ENCODE measurements at places on chromosomes 5 and 9. TPM values are rescaled to one million over a fixed set of nuclear protein-coding genes. Genes with fewer than 3 reads are reported as not detected.

LCN6 gene
- not detected for total RNA-seq

BHMT gene
- total RNA-seq, result 1.4 TPM

TPM2 gene
- 32.4 TPM for total RNA-seq

NR3C1 gene
- total RNA-seq, result 6.1 TPM

DNA sequence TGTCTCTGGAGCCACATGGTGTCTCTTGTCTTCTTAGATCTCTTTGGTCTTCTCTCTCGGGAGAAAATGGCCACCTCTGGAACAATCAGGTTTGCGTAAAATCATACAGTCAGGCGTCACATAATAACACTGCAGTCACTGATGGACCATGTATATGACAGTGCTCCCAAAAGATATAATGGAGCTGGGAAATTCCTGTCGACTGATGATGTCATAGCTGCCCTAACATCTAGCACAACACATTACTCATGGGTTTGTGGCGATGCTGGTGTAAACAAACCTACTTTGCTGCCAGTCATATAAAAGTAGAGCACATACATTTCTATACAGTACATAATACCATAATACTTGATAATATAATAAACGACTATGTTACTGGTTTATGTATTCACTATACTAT lies 30.1 kb upstream of the RAI14 start:
- H3K36me3 ChIP-seq, result no peaks in the 10 kb centered on the region
- no peaks in the 10 kb centered on the region for H3K4me1 ChIP-seq
- H3K4me3 ChIP-seq, result no peak overlapping the region
- no peak for DNase-seq
- no peaks in the 10 kb centered on the region for H3K27me3 ChIP-seq
- H3K27ac ChIP-seq, result no peak overlapping the region

DNA sequence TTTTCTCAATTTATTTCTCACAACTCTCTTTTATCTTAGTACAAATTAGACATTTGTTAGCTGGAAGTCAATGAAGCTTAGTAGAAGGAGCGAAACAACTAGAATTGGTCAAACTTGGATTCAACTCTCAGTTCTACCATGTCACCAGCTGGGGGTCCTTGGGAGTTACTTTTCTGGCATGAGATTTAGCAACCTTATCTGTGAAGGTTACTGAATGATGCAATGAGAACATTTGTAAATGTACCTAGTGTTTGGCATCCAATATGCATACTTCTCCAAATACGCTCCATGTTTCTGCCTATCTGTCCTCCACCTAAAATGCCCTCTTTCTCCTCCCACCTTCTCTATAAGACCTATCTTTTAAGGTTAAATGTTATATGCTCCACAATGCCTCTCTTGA lies 6.3 kb downstream of the HNRNPA0 start:
- DNase-seq, result no peak
- H3K36me3 ChIP-seq, result peaks cover 14% of the 10 kb centered on the region
- H3K27ac ChIP-seq, result no peak overlapping the region
- no peaks in the 10 kb centered on the region for H3K27me3 ChIP-seq

GRCh38 chr9:89690334-89690912 lies 85.6 kb downstream of the GADD45G start:
- no peak for DNase-seq
- H3K36me3 ChIP-seq, result no peaks in the 10 kb centered on the region
- no peak overlapping the region for H3K27ac ChIP-seq
- H3K4me3 ChIP-seq, result no peak overlapping the region

DNA sequence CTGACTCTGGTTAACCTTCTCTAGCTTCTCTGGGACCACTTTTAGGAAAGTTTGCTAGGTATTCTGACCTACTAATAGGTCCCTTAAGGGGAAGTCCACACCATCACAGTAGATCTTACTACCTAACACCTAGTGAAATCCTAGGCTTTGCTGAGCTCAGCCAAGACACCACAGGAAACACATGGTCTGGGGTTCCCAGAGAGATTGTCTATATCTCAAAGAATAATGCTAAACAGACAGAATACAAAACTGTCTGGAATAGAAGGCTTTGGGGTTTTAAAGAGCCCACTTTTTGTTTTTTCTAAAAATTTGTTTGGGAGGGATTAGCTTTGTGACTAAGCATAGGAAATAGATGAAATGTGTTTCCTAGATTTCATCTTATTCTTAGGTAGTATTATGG lies 395.1 kb downstream of the ARHGEF28 start:
- H3K36me3 ChIP-seq, result no peaks in the 10 kb centered on the region
- DNase-seq, result no peak
- peaks cover 10% of the 10 kb centered on the region for H3K27me3 ChIP-seq
- H3K4me1 ChIP-seq, result peaks cover 2% of the 10 kb centered on the region
- H3K27ac ChIP-seq, result no peak overlapping the region

DNA sequence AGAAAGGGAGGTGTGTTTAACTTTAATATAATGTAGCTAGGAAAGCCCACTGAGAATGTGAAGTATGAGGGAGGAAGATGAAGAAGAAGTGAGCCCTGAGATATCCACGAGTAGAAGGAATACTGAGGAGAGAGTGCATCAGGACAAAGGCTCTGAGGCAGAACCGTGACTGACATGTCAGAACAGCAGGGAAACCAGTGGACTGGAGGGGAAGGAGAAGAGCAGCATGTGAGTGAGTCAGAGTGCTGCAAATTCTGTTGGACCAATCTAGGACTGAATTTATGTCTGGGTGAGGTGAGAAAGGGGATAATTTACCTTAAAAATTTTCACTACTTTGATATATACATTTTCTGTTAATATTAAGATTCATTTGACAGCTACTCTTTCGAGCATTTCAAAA lies 110.3 kb downstream of the ST8SIA4 start:
- no peak overlapping the region for H3K4me3 ChIP-seq
- H3K27me3 ChIP-seq, result no peaks in the 10 kb centered on the region
- H3K27ac ChIP-seq, result no peak overlapping the region
- peaks cover 46% of the 10 kb centered on the region for H3K4me1 ChIP-seq
- H3K36me3 ChIP-seq, result no peaks in the 10 kb centered on the region
- DNase-seq, result no peak

- H3K4me1 ChIP-seq, result no peaks in the 10 kb centered on the region
- H3K27me3 ChIP-seq, result peaks cover 7% of the 10 kb centered on the region
- no peak overlapping the region for H3K4me3 ChIP-seq
These were observed 49.2 kb downstream of the EQTN start for GRCh38 chr9:27247756-27248155.

DNA sequence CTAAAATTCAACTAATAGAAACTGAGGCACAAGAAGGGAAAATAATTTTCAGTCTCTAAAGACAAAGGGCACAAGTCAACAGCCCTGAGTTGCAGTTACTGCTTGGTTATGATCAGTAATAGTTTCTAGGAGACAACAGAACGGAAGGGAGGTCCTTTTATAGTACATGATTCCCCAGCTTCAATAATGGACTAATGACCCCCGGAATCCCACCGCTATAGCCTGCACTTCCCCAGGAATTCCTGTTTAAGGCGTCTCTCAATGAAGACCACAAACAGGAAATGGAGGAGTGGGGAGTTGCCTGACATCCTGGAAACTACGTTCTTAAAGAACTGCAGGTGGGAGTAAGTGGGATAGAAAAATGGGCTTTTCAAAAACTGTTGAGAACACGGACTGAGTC lies 60.6 kb downstream of the DIAPH1 start:
- H3K27ac ChIP-seq, result peak overlapping the region; percentile 97
- peak overlapping the region; percentile 65 for H3K4me3 ChIP-seq
- H3K36me3 ChIP-seq, result peaks cover 28% of the 10 kb centered on the region
- H3K4me1 ChIP-seq, result peaks cover 10% of the 10 kb centered on the region

DNA sequence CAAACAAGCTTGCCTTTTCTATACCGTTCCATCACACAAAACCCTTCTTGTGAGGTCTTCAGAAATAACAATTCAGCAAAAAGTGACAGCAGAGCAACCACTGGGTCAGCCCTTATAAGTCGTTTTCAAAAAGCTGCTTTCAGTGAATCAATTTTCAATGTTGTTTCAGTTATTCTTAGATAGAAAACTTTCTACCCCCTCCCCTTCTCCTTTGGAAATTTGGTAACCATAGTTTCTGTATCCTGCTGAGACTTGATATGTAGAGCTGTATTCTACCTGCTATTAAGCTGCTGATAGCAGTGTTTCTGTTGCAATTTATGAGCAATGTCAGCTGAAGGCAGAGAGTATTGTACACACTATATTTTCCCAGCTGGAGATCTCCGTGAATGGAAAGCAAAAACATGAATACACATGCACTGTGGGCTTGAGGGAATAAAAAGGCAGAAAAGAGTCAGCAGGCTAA lies 75.7 kb downstream of the ZNF608 start:
- peak overlapping the region; percentile 14 for H3K4me3 ChIP-seq
- peaks cover 1% of the 10 kb centered on the region for H3K36me3 ChIP-seq
- H3K4me1 ChIP-seq, result peaks cover 72% of the 10 kb centered on the region
- H3K27me3 ChIP-seq, result no peaks in the 10 kb centered on the region
- DNase-seq, result no peak

DNA sequence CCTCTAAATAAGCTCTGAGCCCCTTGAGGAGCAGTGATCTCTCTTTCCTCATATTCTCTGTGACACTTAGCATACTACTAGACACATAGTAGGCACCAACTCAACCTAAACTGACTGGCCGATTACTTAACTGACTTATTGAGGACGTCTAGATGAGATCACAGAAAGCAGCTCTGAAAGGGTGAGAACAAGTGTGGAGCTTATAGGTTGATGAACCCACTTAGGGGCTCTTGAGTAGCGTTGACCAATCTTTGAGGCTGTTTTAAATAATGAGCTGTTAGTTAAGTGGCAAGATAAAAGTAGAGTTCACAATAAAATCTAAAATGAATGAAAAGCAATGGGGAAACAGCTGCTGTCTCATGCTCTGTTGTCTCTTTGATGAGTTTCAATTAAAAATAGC lies 124.7 kb upstream of the TNPO1 start:
- H3K27ac ChIP-seq, result no peak overlapping the region
- H3K4me3 ChIP-seq, result no peak overlapping the region
- H3K27me3 ChIP-seq, result no peaks in the 10 kb centered on the region

- DNase-seq, result no peak
- no peak overlapping the region for H3K4me3 ChIP-seq
- peaks cover 8% of the 10 kb centered on the region for H3K36me3 ChIP-seq
These were observed 68.4 kb downstream of the CAST start for GRCh38 chr5:96730586-96730985.

DNA sequence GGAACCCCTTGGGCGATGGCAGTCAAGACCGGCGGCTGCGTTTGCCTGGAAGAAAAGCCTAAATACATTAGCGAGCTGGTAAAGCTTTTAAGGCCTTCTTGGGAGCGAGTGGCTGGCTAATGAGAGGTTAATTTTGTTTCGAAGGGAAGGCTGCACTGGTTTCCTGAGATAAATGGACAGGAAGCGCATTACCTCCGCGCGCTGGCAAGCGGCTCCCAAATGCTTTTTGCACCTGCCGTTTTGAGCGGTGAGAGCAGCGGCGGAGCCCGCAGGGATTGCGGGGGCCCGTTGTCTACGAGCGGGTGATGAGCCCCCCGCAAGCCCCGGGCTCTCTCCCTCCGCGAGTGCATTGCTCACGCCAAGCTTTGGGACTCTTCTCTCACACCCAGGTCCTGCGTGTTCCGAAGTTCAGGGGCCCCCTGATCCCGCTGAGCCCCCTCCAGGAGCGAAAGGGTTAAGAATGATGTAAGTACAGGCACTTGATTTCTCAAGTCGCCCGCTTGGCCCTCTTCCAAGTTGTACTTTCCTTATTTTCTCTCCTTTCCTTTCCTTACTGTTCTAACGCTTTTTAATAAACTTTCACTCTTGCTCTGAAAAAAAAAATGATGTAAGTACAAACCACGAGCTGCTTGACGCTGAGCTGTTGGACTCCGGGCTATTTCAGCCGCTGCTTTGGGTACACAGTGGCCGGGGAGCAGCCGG lies 3.1 kb upstream of the RGMB start:
- peaks cover 4% of the 10 kb centered on the region for H3K27me3 ChIP-seq
- peaks cover 24% of the 10 kb centered on the region for H3K4me1 ChIP-seq
- H3K36me3 ChIP-seq, result no peaks in the 10 kb centered on the region
- peak overlapping the region; percentile 87 for H3K4me3 ChIP-seq
- peak; percentile 13 for DNase-seq
- H3K27ac ChIP-seq, result peak overlapping the region; percentile 93

GRCh38 chr5:174454464-174454863 lies 269.9 kb upstream of the MSX2 start:
- no peak for DNase-seq
- peaks cover 9% of the 10 kb centered on the region for H3K4me1 ChIP-seq
- H3K4me3 ChIP-seq, result no peak overlapping the region
- no peak overlapping the region for H3K27ac ChIP-seq

- H3K4me1 ChIP-seq, result no peaks in the 10 kb centered on the region
- DNase-seq, result no peak
- H3K4me3 ChIP-seq, result no peak overlapping the region
- peaks cover 4% of the 10 kb centered on the region for H3K27me3 ChIP-seq
- peaks cover 2% of the 10 kb centered on the region for H3K36me3 ChIP-seq
- no peak overlapping the region for H3K27ac ChIP-seq
These were observed 36.3 kb upstream of the FAM120A start for GRCh38 chr9:93415176-93415690.

DNA sequence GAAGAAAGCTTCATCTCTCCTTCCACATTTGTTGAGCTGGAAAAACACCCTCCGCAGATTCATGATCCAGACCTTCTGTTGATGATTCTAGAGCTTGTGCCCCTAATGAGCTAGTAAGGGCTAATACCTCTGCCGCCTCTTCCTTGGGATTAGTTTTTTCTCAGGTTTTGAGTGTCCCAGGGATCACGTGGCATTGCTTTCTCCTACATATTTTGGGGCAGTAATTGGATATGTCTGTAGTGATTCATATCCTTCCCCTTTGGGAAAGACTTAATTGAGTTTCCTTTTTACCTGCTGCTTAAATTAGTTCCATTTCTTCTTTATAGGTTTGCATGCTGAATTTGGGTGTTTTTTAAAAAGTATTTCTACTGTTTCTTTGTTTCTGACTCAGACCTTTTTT lies 143.9 kb downstream of the GOLPH3 start:
- no peak for DNase-seq
- no peaks in the 10 kb centered on the region for H3K27me3 ChIP-seq
- H3K27ac ChIP-seq, result no peak overlapping the region
